Stimulated activated CD4-positive, alpha-beta T cell treated with anti-CD3 and anti-CD28 coated beads, TNF-alpha, amount 100 ng/mL, for 1 hour (primary cell): ENCODE measurements at places on chromosomes 2 and 18.

- no peak for DNase-seq
Measured at GRCh38 chr2:210452194-210452593, 24.4 kb downstream of the LANCL1 start.

- no peak for DNase-seq
Measured at GRCh38 chr2:23350041-23350791, 34.8 kb upstream of the KLHL29 start.

- DNase-seq: no peak
Measured at GRCh38 chr18:9048808-9049494, 53.5 kb upstream of the NDUFV2 start.

DNA sequence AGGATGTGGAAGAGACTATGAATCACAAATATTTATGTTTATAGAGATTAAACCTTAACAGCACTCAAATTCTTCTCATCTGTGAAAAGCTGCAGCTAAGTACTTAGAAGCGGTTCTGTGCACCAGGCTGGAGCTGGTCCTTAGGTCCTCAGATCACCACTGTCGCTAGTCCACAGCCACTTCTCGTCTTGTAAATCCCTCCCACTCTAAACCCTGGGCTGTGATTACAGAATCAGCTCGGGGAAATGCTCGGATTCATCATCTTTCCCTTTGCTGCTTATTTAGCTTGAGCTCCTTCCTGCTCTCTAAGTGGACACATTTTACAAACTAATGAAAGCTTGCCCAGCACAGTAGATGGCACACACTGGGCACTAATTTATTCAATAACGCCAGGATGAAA, 61.7 kb downstream of the RNF152 start:
- DNase-seq: no peak

DNA sequence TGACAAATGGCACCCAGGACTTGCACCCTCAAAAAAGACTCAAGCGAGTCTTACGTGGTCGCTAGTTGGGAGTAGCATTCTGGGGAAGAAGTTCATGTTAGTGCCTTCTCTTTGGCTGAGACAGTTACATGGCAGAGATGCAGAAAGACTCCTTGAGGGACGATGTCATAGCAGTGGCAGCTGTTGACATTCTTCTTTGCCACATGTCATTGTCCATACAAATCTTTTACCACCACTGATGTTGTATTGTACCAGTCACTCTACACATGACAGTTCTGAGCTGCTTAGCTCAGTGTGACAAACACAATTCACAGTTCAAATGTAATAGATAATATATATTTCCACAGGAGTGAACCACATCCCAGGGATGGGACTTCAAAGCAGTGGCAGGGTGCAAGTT, 197.1 kb downstream of the TCF4 start:
- DNase-seq: no peak

GRCh38 chr18:9516437-9517064, 41.2 kb downstream of the RALBP1 start:
- DNase-seq: no peak

DNA sequence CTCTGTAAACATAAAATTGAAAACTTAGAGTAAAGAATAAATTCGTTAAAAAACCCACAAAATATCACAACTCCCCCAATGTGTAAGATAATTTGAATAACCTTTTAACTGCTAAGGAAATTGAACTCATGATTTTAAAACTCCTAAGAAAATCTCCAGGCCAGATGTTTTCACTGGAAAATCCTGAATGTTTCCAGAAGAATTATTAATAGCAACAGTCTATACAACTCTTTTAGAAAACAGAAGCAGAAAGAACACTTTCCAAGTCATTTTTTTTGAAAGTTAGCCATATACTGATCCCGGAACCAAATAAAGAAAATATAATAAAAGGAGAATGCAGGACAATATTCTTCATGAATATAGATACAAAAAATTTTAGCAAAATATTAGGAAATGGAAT, 165.6 kb downstream of the ACOXL start:
- no peak for DNase-seq
